ENCODE measurements at places on chromosomes 7 and 10.

DNA sequence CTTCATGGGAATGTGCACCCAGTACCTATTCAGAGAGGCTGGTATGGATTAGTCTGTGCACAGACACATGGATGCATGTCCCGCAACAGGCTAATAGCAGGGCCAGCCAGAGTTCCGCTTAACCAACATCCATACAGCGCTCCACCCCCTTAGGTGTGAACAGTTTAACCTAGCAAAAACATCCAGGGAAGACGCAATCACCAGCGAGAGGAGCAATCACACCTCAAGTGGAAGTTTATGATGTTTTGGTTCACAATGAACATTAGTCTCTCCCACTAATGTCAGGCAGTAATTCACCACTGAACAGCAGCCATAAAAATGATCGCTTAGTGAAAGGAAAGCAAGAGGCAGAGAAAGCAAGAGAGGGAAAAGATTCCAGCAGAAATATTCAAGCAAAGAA lies 91.1 kb downstream of the PLXNA4 start:
- DNase-seq: peak; percentile 16

GRCh38 chr10:71138166-71138830 lies 74.1 kb upstream of the UNC5B start:
- peak; percentile 8 for DNase-seq

DNA sequence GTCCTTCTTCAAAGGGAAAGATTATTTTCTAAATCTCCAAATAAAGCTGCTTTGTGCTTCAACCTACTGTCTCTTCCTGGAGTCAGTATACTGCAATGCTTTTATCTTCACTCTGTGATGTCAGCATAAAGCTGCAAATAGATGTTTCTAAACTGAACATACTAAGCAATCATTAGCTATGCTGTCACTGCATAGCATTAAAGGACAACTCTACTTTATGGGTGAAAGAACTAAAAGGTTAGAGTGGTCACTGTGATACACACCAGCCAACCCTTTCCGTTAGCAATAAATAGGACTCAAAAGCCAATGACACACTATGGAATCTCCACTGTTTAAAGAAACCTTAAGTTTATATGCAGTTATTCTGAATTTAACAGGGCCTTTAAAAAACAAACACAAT lies 1.8 kb downstream of the CCDC186 start:
- DNase-seq: no peak

DNA sequence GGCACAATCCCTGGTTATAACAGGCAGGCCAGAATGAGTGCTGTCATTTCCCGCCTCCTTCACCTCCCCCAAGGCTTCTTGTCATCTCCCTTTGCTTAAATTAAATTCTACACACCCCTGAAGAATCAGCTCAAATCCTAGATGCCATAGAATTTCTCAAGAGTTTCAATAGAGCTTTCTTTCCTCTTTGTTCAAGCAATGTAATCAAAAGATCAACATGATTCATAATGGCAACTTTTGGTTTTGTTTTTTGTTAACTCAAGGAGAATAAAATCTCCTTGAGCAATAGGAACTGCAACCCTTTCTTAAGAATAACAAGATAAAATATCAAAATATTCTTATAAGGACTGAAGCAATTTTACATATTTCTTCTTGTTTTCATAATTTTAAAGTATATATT lies 180.8 kb upstream of the CDK1 start:
- no peak for DNase-seq

GRCh38 chr7:79211724-79212123 lies 241.7 kb downstream of the MAGI2 start:
- no peak for DNase-seq

GRCh38 chr7:97731736-97732564 lies at the start of gene TAC1:
TSS of gene TAC1 (plus strand) at chr7:97732086. CDS start at chr7:97732613, 527 bp downstream.
- no peak for DNase-seq

DNA sequence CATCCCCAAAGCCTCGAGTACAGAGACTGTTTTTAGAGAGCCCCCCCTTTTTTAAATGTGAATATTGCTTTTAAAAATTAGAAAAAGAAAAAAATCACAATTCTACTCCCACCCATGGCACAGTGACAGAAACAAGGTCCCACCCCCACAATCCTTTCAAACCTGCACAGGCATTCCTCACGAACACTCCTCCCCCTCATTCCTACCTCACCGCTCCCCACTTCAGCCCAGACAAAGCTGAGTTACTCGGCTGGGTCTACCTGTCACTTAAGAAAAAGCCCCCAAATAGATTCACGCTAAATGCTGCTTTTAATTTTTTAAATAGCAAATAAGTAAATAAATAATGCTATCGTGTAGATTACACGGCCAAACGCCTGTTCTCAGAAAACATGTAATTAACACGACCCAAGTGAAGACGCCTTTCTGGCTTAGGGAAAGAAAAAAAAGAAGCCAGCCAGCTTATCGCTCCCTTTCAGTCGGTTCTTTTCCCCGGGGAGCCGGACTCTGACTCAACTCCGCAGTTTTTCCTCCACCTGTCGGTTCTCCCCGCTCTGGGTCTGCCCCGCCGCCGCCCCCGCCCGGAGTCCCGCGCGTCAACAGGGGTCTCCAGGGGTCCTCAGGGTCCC lies 739 bp downstream of the MPP7 start:
- DNase-seq: no peak

DNA sequence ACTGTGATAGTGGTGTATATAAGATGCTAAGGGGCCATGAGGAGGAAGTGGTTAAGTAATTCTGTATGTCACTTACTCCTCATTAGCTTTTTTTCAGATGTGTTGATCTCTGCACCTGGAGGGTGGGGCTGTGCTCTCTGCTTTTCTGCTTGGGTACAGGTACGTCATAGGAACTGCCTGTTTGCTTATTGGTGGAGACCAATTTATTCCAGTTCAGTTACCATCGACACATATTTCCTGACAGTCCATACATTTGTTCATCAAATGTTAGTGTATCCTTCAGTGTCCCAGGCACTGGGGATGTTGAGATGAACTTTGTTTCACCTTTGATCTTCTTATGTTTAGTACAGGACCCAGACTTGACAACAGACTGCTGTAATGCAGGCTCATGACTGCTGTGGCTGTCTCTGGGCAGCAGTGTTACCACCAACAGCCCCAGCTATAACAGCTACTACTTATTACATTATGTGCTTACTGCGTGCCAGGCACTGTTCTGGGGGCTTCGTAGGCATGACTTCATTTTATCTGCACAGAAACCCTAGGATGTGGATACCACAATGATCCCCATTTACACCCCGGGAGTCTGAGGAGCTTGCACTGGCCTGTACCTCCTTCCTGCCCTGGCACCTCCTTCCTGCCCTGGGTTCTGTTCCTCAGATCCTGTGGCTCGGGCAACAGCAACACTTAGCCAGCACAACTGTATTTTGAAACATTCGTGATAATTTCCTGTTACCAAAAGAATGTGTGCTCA lies 87.4 kb downstream of the BUB3 start:
- no peak for DNase-seq

DNA sequence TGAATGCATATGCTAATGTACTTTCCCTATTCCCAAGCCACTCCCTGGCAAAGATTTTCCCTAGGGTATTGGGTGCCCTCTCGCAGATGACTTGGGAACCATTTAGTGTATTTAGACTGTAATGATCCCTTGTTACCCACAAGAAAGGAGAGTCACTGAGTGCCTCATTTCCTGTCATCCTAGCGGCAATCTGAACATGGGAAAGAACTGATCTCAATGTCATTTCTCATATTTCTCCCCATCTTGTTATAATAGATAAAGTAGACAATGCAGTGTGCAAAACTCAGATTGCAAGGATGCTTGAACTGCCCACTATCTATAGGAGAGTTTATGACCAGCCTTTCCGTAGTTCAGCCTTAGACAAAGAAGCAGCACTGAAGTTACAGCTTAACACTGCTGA lies 123.3 kb downstream of the MICU1 start:
- no peak for DNase-seq

GRCh38 chr10:20029523-20029922 lies 213.3 kb downstream of the PLXDC2 start:
- DNase-seq: no peak

- no peak for DNase-seq
Measured at GRCh38 chr7:129282865-129283264, 58.0 kb downstream of the AHCYL2 start.

DNA sequence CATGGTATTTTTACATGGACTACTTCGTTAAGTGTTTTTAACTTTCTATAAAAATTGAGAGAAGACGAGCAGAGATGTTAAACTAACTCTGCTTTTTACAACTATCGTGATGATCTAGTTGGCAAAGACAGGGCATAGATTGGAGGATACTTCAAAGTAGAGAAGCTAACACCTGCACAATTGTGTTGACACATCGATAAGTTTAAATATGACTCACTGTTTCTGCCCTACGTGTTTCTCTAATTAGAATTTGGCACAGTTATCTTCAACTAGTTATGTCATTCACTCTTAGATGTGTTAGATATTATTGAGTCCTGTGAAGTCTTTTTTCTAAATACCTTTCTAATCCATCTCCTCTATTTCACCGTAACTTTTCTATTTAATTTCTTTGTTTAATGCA lies 68.5 kb upstream of the FERD3L start:
- DNase-seq: no peak

DNA sequence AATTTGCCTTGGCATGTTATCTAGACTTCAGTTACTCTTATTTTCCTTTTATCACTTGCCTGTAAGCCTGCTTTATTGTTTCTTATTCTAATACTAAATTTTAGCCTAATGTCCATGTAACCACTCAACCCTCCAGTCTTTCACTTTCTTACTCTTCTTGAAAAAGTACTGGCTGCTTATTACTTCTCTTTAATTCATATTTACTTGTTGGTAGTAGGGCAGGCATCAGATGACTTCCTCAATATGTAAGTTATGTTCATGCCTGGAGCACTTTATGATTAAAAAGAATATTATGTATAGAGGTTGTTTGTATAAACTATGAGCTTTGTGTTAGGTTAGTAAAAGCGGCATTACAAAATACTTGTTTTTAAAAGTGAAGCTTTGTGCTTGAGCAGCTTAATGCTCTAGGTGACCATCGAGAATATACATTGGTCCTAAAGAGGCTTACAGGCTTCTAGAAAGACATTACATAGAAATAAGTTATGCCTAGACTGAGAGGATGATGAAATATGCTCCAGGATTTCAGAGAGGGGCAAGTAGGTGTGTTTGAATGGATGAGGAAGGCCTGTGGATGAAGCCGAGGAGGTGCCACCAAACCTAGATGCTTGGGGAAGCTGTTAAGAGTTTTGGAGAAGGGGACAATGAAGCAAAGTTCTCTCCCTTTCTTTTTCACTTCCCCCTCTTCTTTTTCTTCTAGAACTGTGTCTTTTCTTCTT lies 207.1 kb upstream of the HDAC9 start:
- no peak for DNase-seq

DNA sequence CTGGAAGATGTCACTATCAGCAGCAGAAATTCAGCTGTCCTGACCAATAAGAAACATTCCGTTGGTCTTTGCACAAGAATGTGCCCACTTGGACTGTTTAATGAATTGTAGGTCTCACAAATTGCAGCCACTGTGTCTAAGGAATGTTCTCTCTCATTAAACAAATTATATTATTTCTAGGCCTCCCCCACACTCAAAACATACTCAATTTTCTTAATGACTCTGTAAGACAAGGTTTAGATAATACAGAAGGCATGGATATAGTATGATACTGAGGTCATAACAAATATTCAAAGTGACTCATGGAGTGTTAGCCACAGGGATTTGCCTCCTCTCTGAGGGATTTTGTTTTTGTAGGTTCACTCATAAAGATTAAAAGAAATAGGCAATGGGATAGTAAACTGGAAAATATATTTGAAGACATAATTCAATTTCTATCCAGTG lies 197.5 kb downstream of the PTN start:
- DNase-seq: no peak

DNA sequence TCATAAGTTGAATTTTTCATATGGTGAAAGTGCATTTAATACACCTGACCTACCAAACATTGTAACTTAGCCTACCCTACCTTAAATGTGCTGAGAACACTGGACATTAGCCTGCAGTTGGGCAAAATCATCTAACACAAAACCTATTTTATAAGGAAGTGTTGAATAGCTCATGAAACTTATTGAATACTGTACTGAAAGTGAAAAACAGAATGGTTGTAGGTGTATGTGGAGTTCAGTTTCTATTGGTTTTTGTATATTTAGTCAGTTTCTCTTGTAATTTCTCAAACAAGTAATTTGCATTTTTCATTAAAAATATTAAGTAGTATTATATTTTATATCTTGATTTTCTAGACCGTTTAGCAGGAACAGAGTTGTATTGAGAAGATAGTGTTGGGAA lies 15.3 kb downstream of the CCDC7 start:
- DNase-seq: no peak

GRCh38 chr7:84912993-84913635 lies 273.7 kb downstream of the SEMA3D start:
- DNase-seq: no peak

DNA sequence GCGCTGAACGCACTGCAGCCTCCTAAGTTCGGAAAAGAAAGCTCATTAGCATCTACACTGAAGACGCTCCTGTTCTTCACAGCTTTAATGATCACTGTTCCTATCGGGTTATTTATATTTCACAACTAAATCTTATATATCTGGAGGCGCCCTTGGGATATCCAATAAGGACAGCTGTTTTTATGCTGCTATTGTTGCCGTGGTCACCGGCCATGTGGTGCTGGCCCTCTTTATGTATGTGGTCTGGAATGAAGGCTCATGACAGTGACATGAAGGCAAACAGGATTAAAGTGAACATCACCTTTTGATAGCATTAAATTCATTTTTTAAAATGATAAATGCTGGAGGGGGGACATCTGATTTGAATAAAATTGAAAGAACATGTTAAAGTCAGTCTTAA lies 8.8 kb downstream of the BLVRA start:
- DNase-seq: no peak

DNA sequence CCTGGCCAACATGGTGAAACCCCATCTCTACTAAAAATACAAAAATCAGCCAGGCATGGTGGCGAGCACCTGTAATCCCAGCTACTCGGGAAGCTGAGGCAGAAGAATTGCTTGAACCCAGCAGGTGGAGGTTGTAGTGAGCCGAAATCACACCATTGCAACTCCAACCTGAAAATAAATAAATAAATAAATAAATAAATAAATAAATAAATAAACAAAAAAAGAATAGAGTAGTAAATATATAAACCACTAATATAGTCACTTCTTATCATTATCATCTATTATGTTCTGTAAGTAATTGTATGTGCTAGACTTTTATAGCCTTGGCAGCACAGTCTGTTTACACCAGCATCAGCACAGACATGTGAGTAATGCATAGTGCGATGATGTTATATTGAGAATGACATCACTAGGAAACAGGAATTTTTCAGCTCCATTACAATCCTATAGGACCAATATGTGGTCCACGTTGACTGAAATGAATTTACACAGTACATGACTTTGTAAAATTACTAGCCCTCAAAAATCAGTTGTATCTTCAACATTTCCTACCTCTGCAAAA lies 385.4 kb upstream of the ANKRD30A start:
- no peak for DNase-seq
